Erythroblast (primary cell): ENCODE measurements at places on chromosomes 1 and 21.

GRCh38 chr21:34243562-34243961 is 120.2 kb upstream of the KCNE2 start:
- DNase-seq, result peak; percentile 31

GRCh38 chr1:159743651-159744410 is 29.4 kb upstream of the CRP start:
- no peak for DNase-seq

DNA sequence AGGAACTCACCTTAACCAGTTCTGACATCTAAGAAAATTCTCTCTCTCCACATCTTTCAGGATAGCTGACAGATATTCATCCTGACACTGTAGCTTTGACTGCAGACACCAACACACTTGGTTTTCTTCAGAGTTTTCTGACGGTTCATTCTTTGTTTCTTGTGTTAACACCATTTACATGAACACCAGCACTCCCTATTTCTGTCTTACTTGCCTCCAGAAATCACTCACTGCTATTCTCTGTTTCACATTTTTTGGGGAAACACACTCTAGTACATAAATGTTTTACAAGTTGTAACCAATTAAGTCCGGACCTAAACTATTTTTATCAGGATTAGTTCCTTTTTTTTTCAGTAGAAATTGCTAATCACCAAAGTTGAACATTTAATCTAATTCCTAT is 15.4 kb downstream of the FLVCR1 start:
- no peak for DNase-seq

- DNase-seq, result no peak
Observed at GRCh38 chr1:29171089-29171488, 10.6 kb downstream of the SRSF4 start.

GRCh38 chr1:204408074-204408507 is 3.5 kb downstream of the PPP1R15B start:
- peak; percentile 86 for DNase-seq

- no peak for DNase-seq
Observed at GRCh38 chr1:212440419-212440818, 7.7 kb downstream of the NENF start.

DNA sequence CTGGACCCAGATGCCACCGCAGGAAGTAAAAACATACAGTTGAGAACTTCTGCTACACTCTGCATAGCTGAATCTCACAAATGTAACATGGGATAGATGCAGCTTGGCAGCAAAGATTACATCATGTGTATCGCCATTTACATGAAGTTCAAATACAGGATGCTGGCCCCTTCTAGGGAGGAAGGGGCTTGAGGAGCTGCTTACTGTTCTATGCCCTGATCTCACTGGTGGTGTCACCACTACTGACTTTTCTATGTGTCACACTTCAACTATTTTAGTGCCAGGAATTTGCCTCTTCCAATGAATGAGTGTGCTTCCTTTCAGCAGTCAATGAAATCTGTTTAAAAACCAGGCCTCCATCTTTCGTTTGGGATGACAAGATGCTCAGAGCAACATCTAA is 31.1 kb downstream of the MRAP start:
- DNase-seq, result no peak

GRCh38 chr1:203091199-203091477 is 5.3 kb upstream of the MYOG start:
- no peak for DNase-seq

DNA sequence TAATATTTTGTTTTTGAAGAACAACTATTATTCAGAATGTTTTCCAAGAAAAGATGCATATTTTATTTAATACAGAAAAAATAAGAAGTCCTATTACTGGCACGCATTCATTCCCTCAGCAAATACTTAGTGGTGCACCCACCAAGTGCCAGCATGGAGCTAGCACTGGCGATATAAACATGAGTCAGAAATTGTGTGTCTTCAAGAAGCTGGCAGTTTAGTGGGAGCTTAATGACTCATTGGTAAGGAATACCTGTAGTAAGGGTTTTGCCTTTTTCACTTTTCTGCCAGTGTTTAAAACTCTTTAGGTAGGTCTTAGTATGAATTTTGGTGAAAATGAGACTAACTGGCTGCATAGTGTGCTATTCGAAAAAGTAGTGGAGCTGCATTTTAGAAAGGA is 6.3 kb downstream of the MAGI3 start:
- no peak for DNase-seq

GRCh38 chr1:29488794-29489311 is 252.5 kb downstream of the PTPRU start:
- no peak for DNase-seq

- no peak for DNase-seq
Observed at GRCh38 chr1:54792686-54793282, 8.3 kb downstream of the TTC22 start.

GRCh38 chr1:145961425-145962156 is 2.8 kb downstream of the ANKRD34A start:
- peak; percentile 58 for DNase-seq

DNA sequence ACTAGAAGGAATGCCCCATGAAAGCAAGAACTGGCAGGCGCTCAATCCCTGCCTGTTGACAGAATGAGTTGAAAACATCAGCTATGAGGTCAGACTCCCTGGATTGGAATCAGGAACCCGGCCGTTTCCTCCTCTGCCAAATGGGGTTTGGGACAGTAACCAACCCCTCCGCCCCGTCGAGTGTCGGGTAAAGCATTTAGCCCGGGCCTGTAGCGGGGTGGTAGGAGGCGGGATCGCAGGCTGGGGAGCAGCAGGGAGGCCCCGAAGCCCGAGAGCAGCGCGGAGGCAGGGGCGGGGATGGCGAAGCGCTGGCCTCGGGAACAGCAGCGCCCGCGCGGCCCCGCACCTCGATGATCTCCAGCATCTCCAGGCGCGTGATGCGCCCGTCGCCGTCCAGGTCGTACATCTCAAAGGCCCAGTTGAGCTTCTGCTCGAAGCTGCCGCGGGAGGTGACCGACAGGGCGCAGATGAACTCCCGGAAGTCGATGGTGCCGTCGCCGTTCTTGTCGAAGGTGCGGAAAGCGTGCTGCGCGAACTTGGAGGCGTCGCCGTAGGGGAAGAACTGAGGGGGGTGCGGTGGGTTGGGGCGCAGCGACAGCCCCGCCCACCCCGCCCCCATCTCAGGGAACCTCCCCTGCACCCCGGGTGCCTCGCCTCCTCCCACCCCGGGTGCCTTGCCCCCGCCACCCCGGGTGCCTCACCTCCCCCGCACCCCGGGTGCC is 7.5 kb downstream of the HPCAL4 start:
- DNase-seq, result no peak

GRCh38 chr1:178551940-178552339 is 39.0 kb downstream of the TEX35 start:
- DNase-seq, result no peak

DNA sequence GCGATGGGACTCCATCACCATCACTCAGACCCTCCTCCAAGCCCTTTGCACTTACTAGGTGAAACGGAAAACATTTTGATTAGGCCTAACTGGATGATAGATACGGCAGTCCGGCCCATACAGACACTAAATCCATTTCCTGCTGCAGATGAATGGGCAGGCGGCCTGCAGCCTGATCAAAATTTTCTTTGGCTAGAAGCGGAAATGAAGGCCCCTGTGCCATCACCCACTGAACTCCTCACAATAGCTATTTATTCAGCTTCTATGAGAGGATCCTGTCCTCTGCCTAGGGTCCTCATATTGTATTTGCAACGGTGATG is 200.5 kb downstream of the OMA1 start:
- no peak for DNase-seq

DNA sequence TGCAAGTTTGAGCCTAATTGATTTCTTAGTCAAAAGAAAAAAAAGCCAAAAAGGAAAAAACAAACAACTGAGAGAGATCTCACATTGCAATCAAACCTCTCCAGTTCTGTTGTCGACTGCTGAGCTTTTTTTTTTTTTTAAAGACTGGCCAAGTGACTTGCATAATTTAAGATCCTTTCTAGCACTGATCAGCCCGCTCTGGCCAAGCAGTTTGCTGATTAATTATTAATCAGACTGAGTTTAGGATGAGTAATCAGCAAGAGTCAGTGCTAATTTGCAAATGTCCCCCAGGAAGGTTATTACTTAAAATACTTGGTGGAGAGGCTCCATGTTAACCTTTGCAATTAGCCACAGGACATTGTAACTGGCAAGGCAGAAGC is 39.3 kb downstream of the HMGB4 start:
- no peak for DNase-seq

- peak; percentile 44 for DNase-seq
Observed at GRCh38 chr1:66927528-66927927, 2.7 kb downstream of the MIER1 start.

GRCh38 chr21:32978331-32979270 is 47.1 kb upstream of the OLIG2 start:
- no peak for DNase-seq

DNA sequence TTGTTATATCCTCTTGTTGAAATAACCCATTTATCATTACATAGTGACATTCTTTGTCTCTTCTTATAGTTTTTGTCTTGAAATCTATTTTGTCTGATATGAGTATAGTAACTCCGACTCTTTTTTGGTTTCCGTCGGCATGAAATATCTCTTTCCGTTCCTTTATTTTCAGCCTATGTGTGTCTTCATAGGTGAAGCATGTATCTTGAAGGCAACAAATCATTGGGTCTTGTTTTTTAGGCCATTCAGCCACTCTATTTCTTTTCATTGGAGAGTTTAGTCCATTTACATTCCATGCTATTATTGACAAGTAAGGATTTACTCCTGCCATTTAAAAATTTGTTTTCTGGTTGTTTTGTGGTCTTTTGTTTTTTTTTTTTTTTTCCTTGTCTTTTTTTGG is 441.9 kb upstream of the KAZN start:
- DNase-seq, result no peak

DNA sequence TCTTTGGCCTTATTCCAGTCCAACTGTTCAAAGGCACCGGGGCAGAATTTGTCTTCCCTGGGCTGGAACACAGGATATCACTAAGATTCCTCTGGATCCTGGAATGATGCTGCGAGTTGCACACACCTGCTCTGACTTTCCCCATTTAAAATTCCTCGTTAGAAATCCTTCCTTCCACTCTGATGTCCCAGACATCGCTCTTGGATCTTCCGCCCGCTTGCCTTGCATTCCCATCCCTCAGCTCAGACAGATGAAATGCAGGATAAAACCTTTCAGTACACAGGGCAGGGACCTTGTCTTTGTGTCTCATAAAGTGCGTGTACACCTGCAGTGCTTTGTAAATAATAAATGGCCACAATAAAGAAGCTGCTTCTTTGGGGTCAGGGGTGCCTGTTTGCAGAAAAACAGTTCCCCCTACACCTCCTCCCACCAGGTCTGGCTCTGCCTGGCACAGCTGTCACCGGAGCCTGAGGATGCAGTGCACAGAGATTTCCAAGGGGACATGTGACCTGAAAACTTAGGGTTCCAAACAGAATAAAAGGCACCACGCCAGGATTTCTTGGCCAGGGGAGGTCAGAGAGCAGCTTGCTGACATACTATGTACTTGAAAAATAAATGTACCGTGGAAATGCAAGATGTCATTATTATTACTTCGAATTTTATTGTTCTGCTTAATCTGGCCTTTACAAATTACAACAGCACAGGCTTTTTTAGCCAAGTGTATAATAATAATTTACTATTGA is 62.9 kb upstream of the SYT6 start:
- no peak for DNase-seq

GRCh38 chr1:46413596-46413985 is 19.5 kb downstream of the FAAH start:
- peak; percentile 20 for DNase-seq
